Hair follicle dermal papilla cell (primary cell): ENCODE measurements at places on chromosomes 1 and 21. TPM values are rescaled to one million over a fixed set of nuclear protein-coding genes. Genes with fewer than 3 reads are reported as not detected.

The TNFRSF1B gene
- total RNA-seq: 29.3 and 31.8 TPM in 2 replicates

The UBQLN4 gene
- total RNA-seq: 12.5 and 14.1 TPM in 2 replicates

The VWA5B1 gene
- total RNA-seq: not detected in 2 replicates

The TNFSF4 gene
- 0.81 and 0.85 TPM in 2 replicates for total RNA-seq

The STPG1 gene
- total RNA-seq: 8.4 and 8.9 TPM in 2 replicates

The DENND2C gene
- 3.6 and 3.9 TPM in 2 replicates for total RNA-seq

The HJV gene
- total RNA-seq: not detected in 2 replicates

The SH3BP5L gene
- total RNA-seq: 30.8 and 31.1 TPM in 2 replicates

The FAM72A gene
- total RNA-seq: 2.3 TPM in 2 replicates

The CR1 gene
- total RNA-seq: 0.24 TPM in 1 of 2 replicates, not detected in the other

The MAP10 gene
- 3.4 and 3.6 TPM in 2 replicates for total RNA-seq

The WRAP73 gene
- 12.3 and 12.7 TPM in 2 replicates for total RNA-seq

The CHIA gene
- total RNA-seq: not detected in 2 replicates

The PLCH2 gene
- total RNA-seq: 0.12 and 0.65 TPM in 2 replicates

The SAMSN1 gene
- total RNA-seq: not detected in 2 replicates

The TACSTD2 gene
- 2.4 and 3.9 TPM in 2 replicates for total RNA-seq

The PDC gene
- not detected in 2 replicates for total RNA-seq

The KLF17 gene
- total RNA-seq: 0.16 TPM in 1 of 2 replicates, not detected in the other

The KRTAP20-4 gene
- not detected in 2 replicates for total RNA-seq
